ENCODE measurements at places on chromosomes 2 and 18. TPM values are rescaled to one million over a fixed set of nuclear protein-coding genes. Genes with fewer than 3 reads are reported as not detected.

The MDH1B gene
- 1.2 TPM for total RNA-seq

The RAD51AP2 gene
- not detected for total RNA-seq

The GKN1 gene
- total RNA-seq: not detected

DNA sequence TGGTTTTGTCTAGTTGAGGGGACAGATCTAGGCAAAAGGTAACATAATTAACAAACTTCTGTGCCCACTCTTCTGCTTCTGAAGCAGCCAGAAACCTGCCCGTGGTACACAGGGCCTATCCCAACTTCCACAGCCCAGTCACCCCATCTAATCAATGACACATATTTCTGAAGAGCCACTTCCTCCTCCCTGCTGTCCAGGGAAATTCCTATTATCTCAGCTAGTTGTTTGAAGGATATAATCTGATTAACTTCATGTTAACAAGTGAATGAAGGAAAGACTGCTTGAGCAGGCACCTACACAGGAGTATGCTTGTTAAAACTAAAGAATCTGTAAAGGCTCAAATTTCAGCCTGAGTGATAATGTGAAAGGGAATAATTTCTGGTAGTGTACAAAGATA is 61.4 kb downstream of the CCDC148 start:
- DNase-seq: no peak

GRCh38 chr2:191262436-191262835 is 17.2 kb downstream of the MYO1B start:
- DNase-seq: peak; percentile 42

DNA sequence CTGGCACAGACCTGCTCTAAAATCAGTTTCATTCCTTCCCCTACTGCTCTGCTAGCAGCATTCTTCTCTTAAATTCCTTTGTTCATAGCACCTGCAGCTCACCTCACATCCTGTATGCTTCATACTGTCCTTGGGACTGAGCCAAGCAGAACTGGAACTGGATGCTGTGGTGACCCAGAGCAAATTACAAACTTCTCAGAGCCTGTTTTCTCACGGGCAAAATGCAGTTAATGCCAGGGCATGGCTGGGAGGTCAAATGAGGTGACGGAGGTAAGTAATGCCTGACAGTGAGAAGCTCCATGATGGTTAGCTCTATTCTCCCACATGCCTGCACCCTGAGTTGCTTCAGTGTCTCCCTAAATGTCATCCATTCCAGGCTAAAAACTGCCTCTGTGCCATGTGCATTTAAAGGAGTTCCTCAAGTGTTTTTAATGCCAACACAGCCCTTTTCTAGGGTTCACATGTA is 29.7 kb downstream of the C2orf42 start:
- DNase-seq: no peak

- no peak for DNase-seq
Observed at GRCh38 chr18:79819968-79820351, 22.2 kb downstream of the KCNG2 start.

DNA sequence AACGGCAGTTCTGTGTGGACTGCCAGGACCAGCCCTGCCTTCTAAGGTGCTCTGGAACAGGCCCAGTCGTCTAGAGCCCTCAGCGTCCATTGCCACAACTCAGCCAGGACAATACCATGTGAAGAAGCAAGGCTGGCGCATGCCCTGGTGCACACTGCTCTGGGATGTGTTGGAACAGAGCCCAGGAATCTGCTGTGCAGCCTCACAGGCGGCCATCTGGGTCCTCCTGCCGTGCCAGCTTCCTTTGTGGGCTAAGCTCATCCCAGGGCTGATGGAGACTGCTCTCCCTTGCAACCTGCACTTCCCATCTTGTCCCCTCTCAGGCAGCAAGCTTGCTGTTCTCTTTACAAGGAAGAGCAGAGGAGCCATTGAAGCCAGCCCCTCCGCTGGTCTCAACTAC is 246.4 kb upstream of the PXDN start:
- DNase-seq: peak; percentile 69

DNA sequence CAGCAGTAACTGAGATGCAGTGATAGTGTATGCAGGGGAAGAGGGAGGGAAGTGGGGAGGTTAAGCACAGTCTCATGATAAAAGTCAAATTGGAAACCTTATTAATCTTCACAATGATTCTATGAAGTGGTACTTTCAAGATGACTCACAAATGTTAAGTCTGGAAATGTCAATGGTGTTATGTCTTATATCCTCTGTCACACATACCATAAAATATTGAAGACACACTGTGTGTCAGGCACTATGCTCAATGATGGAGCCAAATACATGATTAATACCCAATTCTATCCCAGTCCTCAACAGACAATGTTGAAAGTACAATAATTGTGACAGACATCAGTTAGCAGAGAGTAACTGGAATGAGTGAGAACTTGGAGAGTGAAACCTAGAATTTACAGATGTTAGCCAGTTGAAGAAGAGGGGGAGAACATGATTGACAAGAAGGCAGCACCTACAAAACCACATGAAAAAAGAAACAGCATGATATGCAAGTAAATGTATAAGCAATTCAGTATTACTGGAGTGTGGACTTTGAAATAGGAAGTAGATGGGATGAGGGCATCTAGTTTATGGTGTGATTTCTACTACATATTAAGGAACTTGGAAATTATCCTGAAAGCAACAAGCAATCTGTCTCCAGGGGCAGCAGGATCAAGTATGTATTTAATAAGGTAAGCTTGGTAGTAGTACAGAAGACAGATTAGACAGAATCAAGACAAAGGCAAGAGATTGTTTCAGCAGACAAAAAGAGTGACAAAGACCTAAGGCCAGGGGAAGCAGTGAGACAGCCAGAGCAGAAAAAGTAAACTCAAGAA is 107.6 kb downstream of the STRN start:
- no peak for DNase-seq

DNA sequence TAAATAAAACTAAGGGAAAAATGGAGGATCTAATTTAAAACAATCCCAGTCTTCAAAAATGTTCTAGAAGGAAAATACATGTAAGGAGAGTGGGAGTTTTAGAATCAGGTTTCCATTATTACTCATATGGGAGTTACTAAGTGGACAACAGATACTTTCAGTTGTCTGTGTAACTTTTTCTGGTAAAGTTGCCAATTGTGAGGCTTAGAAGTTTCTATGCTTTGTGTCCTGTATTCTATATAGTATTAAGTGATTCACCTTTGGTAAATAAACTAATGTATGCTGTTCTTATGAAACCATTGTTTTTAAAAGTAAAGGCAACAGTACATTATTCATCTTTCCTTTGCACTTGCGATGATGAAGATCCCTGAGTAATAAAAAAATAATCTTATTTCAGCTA is 274.9 kb downstream of the NR4A2 start:
- DNase-seq: no peak

DNA sequence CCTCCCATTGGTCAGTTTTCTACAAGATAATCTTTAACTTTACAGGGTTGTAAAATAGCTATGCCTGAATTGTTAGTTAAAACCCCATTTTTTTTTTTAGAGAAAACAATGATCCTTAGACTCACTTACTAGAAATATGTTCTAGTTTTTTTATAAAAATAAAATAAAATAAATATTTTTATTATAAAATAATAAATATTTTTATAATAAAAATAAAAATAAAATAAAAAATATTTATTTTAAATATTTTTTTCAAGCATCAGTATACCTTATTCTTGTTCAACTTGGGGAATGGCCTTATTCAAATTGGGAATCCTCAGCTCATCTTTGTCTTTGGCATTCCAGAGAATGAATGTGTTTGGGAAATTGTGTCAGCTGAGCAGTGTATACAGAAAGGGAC is 20.8 kb upstream of the IL1RL1 start:
- no peak for DNase-seq

GRCh38 chr2:150824118-150824517 is 336.7 kb upstream of the RND3 start:
- no peak for DNase-seq

DNA sequence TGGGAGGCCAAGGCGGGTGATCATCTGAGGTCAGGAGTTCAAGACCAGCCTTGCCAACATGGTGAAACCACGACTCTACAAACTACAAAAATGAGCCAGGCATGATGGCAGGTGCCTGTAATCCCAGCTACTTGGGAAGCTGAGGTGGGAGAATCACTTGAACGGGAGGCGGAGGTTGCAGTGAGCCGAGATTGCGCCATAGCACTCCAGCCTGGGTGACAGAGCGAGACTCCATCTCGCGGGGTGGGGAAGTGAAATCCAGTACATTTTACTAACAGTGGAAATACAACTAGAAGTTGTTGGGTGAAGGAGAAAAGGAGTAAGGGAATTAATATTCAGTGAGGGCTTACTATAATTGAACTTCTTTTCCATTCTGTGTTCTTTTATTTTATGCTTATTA is 13.2 kb upstream of the ENOSF1 start:
- no peak for DNase-seq

- DNase-seq: peak; percentile 54
Observed at GRCh38 chr2:58146707-58147106, 94.4 kb downstream of the FANCL start.
